ENCODE measurements at places on chromosomes 13 and 19.

DNA sequence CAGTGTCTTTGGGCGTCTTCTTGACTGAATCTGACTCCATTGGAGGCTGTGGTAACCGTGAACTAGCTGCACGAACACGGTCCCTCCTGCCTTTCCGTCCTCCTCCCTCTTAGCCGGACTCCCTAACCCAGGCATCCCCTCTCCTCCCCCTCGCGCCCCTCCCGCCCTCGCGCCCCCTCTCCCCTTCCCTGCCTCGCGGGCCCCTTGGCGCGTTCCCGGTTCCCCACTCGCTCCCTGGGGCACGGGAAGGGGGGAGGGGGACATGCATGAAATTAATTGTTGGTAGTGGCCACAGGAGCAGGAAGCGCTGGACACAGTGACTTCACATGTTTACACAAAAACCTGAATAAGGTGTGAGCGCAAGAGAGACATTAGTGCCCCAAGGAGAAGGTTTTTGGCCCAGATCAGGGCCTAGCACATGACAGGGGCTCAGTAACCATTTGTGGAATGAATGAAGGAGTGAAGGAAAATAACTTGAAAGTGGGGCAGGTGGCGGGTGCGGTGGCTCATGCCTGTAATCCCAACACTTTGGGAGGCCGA lies 279 bp downstream of the DMRTC2 start:
- DNase-seq = no peak

- no peak for DNase-seq
Observed at GRCh38 chr19:39705578-39706188, 1.4 kb downstream of the LGALS14 start.

GRCh38 chr19:55252760-55253663 lies 5.8 kb downstream of the PPP6R1 start:
- DNase-seq = no peak

- DNase-seq = no peak
Observed at GRCh38 chr19:3908266-3909054, 24.4 kb upstream of the NMRK2 start.

GRCh38 chr19:27709496-27709895 lies 1503.5 kb downstream of the UQCRFS1 start:
- DNase-seq = no peak

- no peak for DNase-seq
Observed at GRCh38 chr19:11737964-11738745, 591 bp downstream of the ZNF823 start.

GRCh38 chr13:106311004-106311403 lies 224.5 kb downstream of the EFNB2 start:
- DNase-seq = no peak

DNA sequence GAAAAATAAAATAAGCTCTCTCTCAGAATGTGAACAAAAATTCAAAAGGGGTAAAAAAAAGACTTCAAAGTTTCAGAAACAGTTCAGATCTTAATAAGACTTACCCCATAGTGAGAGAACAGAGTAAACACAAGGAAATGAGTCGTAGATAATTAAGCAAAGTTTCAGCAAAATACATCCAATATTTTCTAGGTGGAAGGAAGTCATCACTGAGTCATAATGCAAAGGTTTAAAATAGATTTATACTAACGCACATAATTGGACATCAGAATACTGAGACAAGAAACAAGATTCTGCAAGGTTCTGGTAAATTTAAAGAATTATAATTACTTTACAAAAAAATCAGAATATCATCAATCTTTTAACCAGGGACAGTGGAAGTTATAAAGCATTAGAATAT lies 1370.7 kb upstream of the ATXN8OS start:
- no peak for DNase-seq

DNA sequence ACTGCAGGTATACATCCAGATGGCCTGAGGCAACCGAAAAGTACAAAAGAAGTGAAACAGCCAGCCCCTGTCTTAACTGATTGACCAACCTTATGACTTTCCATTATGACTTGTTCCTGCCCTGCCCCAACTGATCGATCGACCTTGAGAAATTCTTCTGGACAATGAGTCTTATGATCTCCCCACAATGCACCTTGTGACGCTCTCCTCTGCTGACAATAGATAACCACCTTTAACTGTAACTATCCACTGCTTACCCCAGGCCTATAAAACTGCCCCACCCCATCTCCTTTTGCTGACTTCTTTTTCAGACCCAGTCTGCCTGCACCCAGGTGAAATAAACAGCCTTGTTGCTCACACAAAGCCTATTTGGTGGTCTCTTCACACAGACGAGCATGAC lies 11.2 kb downstream of the ZNF83 start:
- no peak for DNase-seq

DNA sequence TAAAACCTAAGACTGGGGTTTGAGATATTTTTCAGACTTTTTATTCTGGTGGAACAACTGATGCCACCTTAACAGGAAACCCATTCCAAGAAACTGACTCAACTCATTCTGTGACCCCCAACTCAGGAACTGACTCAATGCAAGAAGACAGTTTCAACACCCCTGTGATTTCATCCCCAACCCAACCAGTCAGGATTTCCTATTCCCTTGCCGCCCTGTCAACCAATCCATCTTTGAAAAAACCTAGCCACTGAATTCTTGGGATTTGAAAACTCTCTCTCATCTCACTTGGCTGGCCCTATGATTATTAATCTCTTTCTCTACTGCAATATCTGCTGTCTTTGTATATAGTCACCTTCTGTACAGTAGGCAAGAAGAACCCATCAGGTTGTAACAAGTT lies 1211.9 kb upstream of the ATXN8OS start:
- DNase-seq = no peak

DNA sequence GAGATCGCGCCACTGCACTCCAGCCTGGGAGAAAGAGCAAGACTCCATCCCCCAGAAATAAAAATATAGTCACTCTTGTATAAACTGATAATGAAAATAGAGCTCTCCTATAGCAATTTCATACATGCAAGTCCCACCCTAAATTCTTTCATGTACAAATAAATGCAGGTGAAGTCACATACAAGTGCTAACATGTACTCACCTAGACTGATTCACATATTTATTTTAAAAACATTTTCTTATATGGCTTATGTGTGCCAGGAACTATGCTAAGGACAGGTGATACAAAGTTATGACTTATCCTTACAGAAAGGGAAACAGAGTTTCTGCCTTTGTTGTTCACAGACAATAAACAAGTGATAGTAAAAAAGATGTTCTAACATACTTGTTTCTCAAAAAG lies 32.0 kb downstream of the USP12 start:
- no peak for DNase-seq

DNA sequence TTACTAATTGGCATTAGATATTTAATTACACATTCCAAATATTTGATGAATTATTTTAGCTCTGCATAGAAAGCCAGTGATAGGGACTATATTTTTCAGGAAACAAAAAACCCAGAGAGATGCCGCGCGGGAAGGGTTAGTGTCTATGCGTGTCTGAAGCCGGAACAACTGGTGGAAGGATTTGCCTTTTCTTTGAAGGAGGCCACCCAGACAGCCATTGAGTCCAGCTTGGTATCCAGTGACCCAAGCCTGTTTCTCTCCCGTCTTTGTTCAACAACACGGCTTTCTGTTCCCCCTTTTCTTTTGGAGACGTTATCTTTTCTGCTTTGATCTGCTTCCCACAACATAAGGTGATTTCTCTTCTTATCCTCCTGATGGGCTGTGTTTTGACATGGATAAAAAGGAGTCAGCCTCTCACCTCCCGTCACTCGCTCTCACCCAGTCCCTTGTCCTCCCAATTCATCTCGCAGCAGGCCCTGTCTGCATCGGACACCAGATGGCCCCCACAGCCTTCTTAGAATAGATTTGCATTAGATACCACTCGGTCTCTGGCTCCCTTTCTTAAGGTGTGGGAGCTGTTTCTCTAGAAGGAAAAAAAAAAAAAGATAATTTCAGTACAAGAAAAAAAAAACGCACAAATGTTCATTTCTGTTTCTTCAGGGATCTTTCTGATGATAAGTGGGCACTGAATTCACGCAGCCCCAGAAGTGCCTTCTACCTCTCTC lies 361.8 kb downstream of the ZNF536 start:
- no peak for DNase-seq

GRCh38 chr19:45864629-45865082 lies 530 bp downstream of the FOXA3 start:
- DNase-seq = no peak

- no peak for DNase-seq
Observed at GRCh38 chr13:40875583-40875982, 86.2 kb downstream of the SLC25A15 start.

GRCh38 chr13:109214393-109214792 lies 572.0 kb downstream of the IRS2 start:
- DNase-seq = no peak

- DNase-seq = no peak
Observed at GRCh38 chr13:80177327-80177726, 163.6 kb downstream of the SPRY2 start.

DNA sequence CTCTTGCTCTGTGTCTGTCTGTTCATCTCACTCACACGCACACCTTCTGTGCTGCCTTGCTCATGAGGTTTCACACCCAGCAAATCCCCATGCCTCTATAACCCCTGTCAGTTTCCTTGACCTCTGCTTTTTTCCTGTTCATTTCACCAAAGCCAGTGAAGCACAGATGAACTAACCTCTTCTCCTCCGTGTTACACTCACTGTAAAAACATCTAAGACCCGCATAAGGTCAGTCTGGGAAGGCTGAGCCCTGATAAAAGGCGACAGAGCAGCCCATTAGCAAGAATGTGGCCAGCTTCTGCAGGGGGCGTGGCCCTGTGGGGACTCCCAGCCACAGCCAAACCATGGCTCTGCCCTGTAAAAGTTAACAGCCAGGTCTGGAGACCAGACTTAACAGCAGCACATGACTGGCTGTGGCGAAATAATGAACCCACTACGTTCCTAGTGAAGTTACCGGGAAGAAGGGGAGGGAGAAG lies 42.8 kb upstream of the NPAS1 start:
- no peak for DNase-seq

- no peak for DNase-seq
Observed at GRCh38 chr19:16587833-16588823, 15.9 kb upstream of the SLC35E1 start.

- DNase-seq = no peak
Observed at GRCh38 chr13:31835932-31836331, 96.6 kb downstream of the RXFP2 start.

GRCh38 chr13:61258185-61258584 lies 157.5 kb downstream of the PCDH20 start:
- DNase-seq = no peak

DNA sequence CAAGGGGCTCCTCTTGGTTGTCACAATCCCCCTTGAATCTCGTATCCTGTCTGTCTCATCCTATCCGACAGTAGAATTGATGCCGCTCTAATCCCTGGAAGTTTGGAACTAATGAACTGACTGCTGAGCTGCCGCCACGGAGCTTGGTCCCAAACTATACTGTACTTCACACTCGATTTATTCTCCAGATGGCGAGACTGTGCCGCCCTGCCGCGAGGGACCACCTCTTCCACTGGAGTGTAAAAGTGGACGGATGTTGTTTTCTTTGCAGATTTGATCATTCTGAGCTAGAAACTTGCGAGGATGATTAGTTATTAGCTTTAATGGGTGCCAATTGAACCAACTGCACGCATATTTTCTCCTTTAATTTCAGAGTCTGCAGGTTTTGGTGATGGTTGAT lies 117.2 kb downstream of the ZIC5 start:
- DNase-seq = no peak

GRCh38 chr13:79404985-79405384 lies 1.1 kb downstream of the RBM26 start:
- DNase-seq = no peak

DNA sequence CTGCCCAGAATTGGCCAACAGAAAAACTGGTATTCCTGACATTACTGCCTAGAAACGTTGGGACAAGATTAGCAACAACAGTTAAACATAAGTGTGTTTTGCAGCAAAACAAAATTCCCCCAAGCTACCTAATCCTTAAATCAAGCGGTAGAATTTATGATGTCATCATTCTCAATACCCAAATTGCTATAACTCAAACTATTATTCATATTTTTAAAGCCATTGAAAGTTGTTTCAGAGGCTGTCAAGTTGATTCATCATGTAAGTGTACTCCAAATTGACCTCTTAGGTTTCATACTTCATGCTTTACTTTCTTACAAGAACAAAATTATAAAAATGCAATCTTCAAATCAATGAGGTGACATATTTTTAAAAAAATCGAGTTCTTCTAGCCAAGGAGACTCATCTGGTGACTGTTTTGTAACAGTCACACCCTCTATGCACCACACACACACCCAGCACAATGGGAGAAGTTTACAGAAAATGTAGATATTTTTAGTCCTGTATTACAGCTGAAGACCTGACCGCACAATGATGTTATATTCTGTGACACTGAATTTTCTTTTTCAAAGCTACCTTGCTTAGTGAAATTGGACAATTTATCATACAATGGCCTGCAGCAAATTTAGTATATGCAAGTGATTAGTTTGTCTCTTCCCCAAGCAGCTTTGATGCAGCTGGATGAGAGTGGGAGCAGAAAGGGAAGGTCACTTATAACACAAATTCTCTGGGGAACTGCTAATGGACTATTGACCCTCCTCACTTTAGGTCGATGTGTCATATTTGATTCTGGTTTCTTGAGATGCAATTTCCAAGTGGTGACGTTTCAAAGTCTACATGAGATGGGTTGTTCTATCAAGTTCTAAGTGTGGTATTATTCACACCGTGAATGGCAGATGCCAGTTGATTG lies 345.3 kb upstream of the OBI1 start:
- DNase-seq = no peak

DNA sequence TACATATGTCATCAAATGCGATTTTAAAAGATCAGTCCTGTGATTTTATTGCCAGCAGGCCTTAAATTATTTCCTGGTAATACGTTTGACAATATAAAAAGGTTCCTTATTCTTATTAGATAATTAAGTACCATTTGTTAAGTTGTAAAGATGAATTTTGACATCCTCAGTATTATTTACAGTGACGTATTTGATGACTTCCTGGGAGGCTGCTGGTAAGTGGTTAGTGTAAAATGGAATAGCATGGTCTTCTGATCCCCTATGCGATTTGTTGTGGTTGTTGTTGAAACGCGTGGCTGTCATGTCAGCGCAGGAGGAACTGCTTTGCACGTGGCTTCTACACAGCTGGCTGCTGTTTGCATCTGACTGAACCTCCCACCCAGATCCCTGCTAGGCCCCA lies 99.7 kb downstream of the DCLK1 start:
- DNase-seq = no peak

GRCh38 chr19:831407-832369 lies 4.1 kb downstream of the AZU1 start:
- DNase-seq = no peak

DNA sequence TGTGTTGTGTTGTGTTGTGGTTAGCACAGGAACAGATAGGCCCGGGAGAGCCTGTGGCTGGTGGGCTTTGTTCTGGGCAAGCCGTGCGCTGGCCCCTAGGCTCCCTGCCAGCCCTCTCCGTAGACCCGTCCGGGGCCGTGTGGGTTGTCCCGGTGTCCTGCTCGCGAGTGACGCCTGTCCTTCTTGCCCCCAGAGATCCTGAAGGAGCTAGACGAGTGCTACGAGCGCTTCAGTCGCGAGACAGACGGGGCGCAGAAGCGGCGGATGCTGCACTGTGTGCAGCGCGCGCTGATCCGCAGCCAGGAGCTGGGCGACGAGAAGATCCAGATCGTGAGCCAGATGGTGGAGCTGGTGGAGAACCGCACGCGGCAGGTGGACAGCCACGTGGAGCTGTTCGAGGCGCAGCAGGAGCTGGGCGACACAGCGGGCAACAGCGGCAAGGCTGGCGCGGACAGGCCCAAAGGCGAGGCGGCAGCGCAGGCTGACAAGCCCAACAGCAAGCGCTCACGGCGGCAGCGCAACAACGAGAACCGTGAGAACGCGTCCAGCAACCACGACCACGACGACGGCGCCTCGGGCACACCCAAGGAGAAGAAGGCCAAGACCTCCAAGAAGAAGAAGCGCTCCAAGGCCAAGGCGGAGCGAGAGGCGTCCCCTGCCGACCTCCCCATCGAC lies 5.7 kb downstream of the ING1 start:
- DNase-seq = no peak

Data from stimulated activated CD8-positive, alpha-beta memory T cell treated with anti-CD3 and anti-CD28 coated beads, Interleukin-15, amount 100 ng/mL, for 24 hours (primary cell).